ENCODE measurements at places on chromosomes 6 and 20.

- DNase-seq: no peak
Measured at GRCh38 chr6:24844903-24845302, 46.2 kb upstream of the ARMH2 start.

GRCh38 chr6:14665827-14666724, 548.5 kb downstream of the CD83 start:
- no peak for DNase-seq

DNA sequence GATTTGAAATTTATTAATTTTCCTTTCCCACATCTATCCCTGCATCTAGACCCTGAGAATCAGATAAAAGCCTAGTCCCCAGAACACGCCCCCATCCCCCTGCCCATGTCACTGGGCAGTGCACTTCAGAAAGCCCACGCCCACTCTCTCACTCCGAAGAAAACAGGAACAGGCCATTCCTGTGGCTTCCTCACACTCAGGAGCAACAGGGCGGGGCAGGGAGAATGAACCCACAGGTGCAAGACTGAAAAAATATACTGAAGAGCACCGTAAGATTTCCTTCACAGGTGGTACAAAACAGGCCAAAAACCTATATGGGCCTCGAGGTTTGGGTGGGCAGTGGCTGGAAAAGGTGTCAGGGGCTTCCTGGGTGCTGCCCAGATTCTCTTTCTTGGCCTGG, 3.4 kb downstream of the OXT start:
- no peak for DNase-seq

- no peak for DNase-seq
Measured at GRCh38 chr20:59055302-59055701, 12.7 kb upstream of the PRELID3B start.

DNA sequence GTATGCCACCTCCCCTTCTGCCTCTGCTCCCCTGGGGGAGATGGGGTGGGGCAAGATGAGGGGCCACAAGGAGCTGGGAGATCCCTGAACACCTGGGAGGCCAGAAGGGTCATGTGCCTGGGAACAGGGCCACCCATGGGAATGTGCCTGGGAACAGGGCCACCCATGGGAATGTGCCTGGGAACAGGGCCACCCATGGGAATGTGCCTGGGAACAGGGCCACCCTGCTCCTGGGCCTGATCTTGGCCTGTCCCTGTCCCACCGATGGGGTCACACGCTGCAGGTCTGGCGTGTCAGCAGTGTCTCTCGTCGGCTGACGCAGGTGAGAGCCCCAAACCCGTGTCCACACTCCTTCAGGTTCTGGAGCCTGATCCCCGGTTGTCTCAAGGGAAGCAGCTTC, 4.4 kb downstream of the RGS19 start:
- DNase-seq: no peak

DNA sequence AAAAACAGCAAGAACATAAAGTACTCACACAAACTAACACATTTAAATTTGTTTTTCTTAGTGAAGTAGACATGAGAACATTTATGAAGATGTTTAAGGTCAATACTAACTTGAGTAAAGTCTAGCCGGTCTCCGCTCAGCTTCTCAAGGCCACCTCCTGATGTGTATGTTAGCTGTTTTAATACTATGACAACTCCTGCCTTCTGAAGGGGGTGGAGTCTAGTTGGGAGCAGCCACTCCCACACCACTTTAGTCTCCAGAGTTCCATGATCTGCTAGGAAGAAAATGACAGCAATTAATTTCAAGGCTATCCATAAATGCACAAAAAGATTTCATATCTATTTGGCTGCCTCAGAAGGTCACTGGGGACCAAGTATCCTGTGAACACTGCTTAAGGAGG, at the start of gene GSTA3:
Gene GSTA3, minus strand, starts transcription at position 168 of the 400 bp plus-strand sequence. CDS start 3,864 bp downstream, outside the sequence.
- no peak for DNase-seq

Measured in stimulated activated CD4-positive, alpha-beta T cell treated with anti-CD3 and anti-CD28 coated beads, Interleukin-12 subunit alpha, Interleukin-12 subunit beta, amount 100 ng/mL, for 4 hours (primary cell).